SJSA1 (cell line): ENCODE measurements at places on chromosomes 7 and 10. TPM values are rescaled to one million over a fixed set of nuclear protein-coding genes. Genes with fewer than 3 reads are reported as not detected.

The STAMBPL1 gene
- 12.9 and 17.1 TPM in 2 replicates for total RNA-seq

The PRPS1L1 gene
- total RNA-seq, result not detected in 2 replicates

The MCM10 gene
- total RNA-seq, result 37.5 and 39.3 TPM in 2 replicates

The HGF gene
- total RNA-seq, result 0.08 TPM in 1 of 2 replicates, not detected in the other

The SRRM3 gene
- total RNA-seq, result 0.24 TPM in 1 of 2 replicates, not detected in the other

The TMEM236 gene
- 0.08 TPM in 1 of 2 replicates, not detected in the other for total RNA-seq

The FEZF1 gene
- not detected in 2 replicates for total RNA-seq

The CCL24 gene
- 0.45 TPM in 1 of 2 replicates, not detected in the other for total RNA-seq

- H3K27ac ChIP-seq, result no peak overlapping the region
- no peaks in the 10 kb centered on the region for H3K36me3 ChIP-seq
- no peak for DNase-seq
These were observed 166.7 kb downstream of the SEPTIN7 start for GRCh38 chr7:35967366-35968139.

GRCh38 chr10:18145652-18146051, 5.4 kb downstream of the CACNB2 start:
- peaks cover 31% of the 10 kb centered on the region for H3K27me3 ChIP-seq
- H3K4me1 ChIP-seq, result peaks cover 2% of the 10 kb centered on the region
- DNase-seq, result no peak
- no peak overlapping the region for H3K27ac ChIP-seq

DNA sequence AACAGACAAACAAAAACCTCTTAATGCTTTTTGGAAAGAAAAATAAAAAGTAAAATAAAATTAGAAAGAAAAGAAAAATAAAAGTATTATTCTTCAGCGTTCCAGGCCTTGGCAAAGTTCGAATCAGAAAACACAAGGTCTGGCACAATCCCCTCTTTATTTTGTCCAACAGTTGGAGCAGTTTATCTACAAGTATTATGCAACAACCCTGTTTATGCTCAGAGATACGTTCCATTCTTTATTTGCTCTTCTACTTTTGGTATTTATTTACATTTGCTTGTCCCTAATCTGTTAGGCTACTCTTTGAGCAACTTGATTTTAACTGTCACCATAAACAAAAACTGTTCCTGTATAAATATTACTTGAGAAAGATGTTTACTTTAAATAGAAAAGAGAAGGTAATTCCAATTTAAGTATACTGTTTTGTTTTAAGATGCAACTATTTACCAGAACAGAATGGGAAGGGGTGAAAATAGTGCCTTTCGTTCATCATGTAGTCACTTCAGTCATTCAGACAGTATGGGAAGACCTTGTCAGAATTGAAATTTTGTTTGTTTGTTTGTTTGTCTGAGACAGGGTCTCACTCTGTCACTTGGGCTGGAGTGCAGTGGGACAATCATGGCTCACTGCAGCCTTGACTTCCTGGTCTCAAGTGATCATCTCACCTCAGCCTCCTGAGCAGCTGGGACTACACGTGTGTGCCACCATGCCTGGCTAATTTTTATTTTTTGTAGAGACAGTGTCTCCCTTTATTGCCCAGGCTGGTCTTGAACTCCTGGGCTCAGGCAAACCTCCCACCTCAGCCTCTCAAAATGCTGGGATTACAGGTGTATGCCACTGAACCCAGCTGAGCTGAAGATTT, 5.7 kb downstream of the PDK4 start:
- peaks cover 4% of the 10 kb centered on the region; the same call in 1 of the 2 replicates for H3K27me3 ChIP-seq
- no peak overlapping the region for H3K4me3 ChIP-seq
- H3K36me3 ChIP-seq, result no peaks in the 10 kb centered on the region
- H3K4me1 ChIP-seq, result no peaks in the 10 kb centered on the region; the same call in 1 of the 2 replicates
- DNase-seq, result no peak

GRCh38 chr7:111765751-111766643, 203.7 kb upstream of the IMMP2L start:
- no peaks in the 10 kb centered on the region for H3K4me1 ChIP-seq
- H3K27me3 ChIP-seq, result no peaks in the 10 kb centered on the region

DNA sequence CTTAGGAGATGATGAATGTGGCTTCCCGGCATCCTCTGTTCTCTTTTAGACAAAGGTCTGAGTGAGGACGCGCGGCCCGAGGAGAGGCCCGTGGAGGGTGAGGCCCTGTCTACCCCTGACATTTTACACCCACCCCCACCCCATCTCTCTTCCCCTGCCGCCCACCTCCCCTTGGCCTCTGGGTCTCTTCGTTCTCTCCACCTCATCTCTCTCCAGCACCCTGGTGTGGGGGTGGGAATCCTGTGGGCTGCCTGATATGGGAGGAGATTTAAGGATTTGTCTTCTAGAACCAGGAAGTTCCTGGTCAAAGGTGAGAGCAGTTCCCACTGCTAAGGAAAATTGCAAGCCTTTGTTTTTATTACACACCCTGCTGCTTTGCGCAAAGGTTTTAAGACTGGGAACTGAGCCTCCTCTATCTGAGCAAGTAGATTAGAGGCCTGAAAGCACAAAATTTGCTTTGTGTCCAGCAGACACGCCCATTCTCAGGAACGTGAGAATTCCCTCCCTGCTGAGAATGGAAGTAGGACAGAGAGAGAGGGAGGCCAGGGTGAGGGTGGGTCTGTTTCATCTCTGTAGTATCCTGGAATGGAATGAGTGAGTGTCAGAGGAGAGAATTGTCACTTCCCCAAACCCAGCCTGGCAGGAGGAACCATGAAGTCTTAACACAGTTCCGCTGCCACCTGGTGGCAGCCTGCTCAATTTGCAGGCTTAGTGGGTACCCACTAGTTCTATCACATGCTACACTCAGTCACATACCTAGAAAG, 91.2 kb downstream of the GTF2IRD1 start:
- H3K4me3 ChIP-seq, result no peak overlapping the region
- no peak overlapping the region for H3K27ac ChIP-seq
- no peak for DNase-seq
- H3K27me3 ChIP-seq, result no peaks in the 10 kb centered on the region
- no peaks in the 10 kb centered on the region for H3K4me1 ChIP-seq

- peaks cover 12% of the 10 kb centered on the region for H3K4me1 ChIP-seq
- DNase-seq, result no peak
- H3K27ac ChIP-seq, result no peak overlapping the region
- H3K27me3 ChIP-seq, result no peaks in the 10 kb centered on the region
- peaks cover 4% of the 10 kb centered on the region; the same call in 1 of the 2 replicates for H3K36me3 ChIP-seq
These were observed 12.7 kb downstream of the LOXL4 start for GRCh38 chr10:98255146-98255877.

- H3K4me1 ChIP-seq, result no peaks in the 10 kb centered on the region
- no peak for DNase-seq
- no peak overlapping the region for H3K27ac ChIP-seq
These were observed 64.7 kb downstream of the MKX start for GRCh38 chr10:27680691-27681605.

DNA sequence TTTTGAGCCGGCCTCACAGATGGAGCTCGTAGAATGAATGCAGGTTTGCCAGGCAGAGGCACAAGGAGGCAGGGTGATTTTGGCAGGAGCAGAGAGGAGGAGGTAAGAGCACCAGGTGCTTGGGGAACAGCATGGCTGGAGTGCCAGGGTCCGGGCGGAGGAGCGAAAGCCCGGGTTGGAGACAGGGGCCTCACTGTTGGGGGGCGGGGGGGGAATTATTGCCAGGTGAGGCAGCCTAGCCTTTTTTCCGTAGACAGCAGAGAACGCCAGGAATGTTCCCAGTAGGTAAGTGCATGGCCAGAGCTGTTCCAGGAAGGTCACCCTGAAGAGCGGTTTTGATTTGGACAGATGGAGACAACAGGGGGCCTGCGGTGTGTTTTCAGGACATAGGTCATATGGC, 9.5 kb downstream of the SRRM3 start:
- no peak overlapping the region for H3K27ac ChIP-seq
- no peak overlapping the region for H3K4me3 ChIP-seq
- DNase-seq, result no peak
- 0 out of 2 replicates have a peak, but pooled peaks cover 14% of the 10 kb centered on the region for H3K27me3 ChIP-seq

- H3K36me3 ChIP-seq, result no peaks in the 10 kb centered on the region
- no peak overlapping the region for H3K4me3 ChIP-seq
- H3K27me3 ChIP-seq, result no peaks in the 10 kb centered on the region
- H3K27ac ChIP-seq, result no peak overlapping the region
- no peak for DNase-seq
These were observed 33.5 kb downstream of the LYZL2 start for GRCh38 chr10:30596013-30596412.

DNA sequence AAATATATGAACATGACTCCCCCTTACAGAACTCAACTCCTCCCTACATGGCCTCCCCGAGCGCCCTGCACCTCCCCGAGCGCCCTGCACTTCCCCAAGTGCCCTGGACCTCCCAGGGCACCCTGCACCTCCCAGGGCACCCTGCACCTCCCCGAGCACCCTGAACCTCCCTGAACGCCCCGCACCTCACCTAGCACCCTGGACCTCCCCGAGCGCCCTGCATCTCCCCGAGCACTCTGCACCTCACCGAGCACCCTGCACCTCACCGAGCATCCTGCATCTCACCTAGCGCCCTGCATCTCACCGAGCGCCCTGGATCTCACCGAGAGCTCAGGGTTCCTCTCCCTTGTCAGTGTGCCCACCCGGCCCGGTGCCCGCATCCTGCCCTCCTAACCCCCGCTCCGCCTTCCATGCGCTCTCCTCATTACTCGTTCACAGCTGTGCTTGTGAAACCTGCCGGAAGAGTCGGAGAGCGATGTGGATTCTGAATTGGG, 134.3 kb downstream of the ACTR3B start:
- DNase-seq, result no peak
- no peak overlapping the region for H3K4me3 ChIP-seq
- no peak overlapping the region for H3K27ac ChIP-seq
- H3K27me3 ChIP-seq, result no peaks in the 10 kb centered on the region

DNA sequence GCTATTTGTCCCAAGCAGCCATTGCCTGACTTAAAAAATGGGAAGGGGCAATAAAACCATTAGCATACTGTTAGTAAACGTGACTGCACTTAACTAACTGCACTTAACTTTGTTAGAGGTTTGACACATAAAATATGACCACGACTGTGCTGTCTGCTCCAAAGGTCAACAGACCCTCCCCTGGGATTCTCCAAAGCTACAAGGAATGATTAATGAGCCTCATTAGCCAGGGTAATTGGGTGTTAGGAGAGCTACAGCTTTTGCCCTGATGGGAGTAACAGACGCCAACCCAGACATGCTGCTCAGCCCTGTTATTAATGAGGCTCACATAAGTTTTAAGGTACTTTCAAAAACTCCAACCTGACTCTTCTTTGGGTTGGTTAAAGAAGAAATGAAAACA, 129.4 kb upstream of the PLPP4 start:
- no peak for DNase-seq
- no peaks in the 10 kb centered on the region for H3K4me1 ChIP-seq
- no peaks in the 10 kb centered on the region for H3K36me3 ChIP-seq
- peaks cover 10% of the 10 kb centered on the region; the same call in 1 of the 2 replicates for H3K27me3 ChIP-seq
- H3K27ac ChIP-seq, result no peak overlapping the region
- H3K4me3 ChIP-seq, result no peak overlapping the region

GRCh38 chr7:96792115-96792514, 82.5 kb upstream of the SEM1 start:
- no peaks in the 10 kb centered on the region for H3K4me1 ChIP-seq
- H3K27me3 ChIP-seq, result no peaks in the 10 kb centered on the region
- H3K4me3 ChIP-seq, result no peak overlapping the region
- H3K27ac ChIP-seq, result no peak overlapping the region

- no peak overlapping the region for H3K27ac ChIP-seq
- no peak for DNase-seq
- no peaks in the 10 kb centered on the region for H3K27me3 ChIP-seq
- no peaks in the 10 kb centered on the region for H3K36me3 ChIP-seq
- no peaks in the 10 kb centered on the region for H3K4me1 ChIP-seq
- no peak overlapping the region for H3K4me3 ChIP-seq
These were observed 324.4 kb upstream of the ZNF32 start for GRCh38 chr10:43972976-43973647.

- no peak overlapping the region for H3K4me3 ChIP-seq
- DNase-seq, result no peak
- H3K27me3 ChIP-seq, result no peaks in the 10 kb centered on the region
- H3K36me3 ChIP-seq, result no peaks in the 10 kb centered on the region
These were observed 26.5 kb downstream of the ANKRD7 start for GRCh38 chr7:118250860-118251494.

- peaks cover 38% of the 10 kb centered on the region for H3K27me3 ChIP-seq
- H3K36me3 ChIP-seq, result no peaks in the 10 kb centered on the region
- DNase-seq, result no peak
- H3K4me1 ChIP-seq, result peaks cover 4% of the 10 kb centered on the region
- H3K4me3 ChIP-seq, result peak overlapping the region; percentile 21
These were observed 544 bp downstream of the TSPAN33 start for GRCh38 chr7:129144834-129145668.

- DNase-seq, result no peak
- no peaks in the 10 kb centered on the region for H3K4me1 ChIP-seq
- no peak overlapping the region for H3K4me3 ChIP-seq
These were observed 315.1 kb downstream of the BBS9 start for GRCh38 chr7:33444511-33444910.

DNA sequence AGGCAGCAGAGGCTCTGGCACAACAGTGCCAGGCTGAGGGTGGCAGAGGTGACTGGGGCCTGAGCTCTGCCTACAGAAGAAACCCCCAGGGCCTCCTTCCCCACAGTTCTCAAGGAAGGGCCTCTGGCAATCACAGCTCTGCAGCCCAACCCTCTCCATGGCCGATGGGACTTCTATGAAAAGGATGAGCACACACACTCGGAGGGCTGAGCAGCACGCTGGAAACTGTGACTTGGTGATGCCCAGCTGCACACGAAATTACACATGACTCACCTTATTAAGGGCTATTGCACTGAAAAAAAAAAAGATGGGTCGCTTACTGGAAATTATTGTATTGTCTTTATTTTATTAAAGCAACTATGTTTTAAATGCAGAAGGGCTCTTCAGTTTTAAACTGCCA, 42.9 kb upstream of the LRRC18 start:
- no peak overlapping the region for H3K27ac ChIP-seq
- no peaks in the 10 kb centered on the region for H3K27me3 ChIP-seq
- H3K36me3 ChIP-seq, result no peaks in the 10 kb centered on the region
- DNase-seq, result no peak
- no peaks in the 10 kb centered on the region for H3K4me1 ChIP-seq
- H3K4me3 ChIP-seq, result no peak overlapping the region

DNA sequence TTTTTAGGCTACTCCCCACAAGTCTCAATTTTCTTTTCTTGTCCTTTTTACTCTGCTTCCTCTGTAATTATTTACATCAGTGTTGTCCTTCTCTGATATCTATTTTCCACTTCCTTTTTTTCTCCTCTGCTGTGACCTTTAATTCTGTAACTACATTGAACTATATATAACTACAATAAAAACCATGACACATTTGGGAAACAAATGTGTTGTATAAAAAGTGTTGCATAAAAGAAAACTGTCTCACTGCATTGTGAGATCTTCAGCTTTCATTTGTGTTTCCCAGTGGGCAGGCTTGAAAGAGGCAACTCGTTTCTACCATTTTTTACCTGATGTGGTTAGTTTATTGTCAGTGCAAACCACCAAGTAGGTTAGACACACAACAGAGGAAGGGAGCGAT, 483.9 kb upstream of the NRP1 start:
- no peaks in the 10 kb centered on the region for H3K27me3 ChIP-seq
- DNase-seq, result no peak
- H3K36me3 ChIP-seq, result no peaks in the 10 kb centered on the region
- H3K4me3 ChIP-seq, result no peak overlapping the region
- no peak overlapping the region for H3K27ac ChIP-seq

DNA sequence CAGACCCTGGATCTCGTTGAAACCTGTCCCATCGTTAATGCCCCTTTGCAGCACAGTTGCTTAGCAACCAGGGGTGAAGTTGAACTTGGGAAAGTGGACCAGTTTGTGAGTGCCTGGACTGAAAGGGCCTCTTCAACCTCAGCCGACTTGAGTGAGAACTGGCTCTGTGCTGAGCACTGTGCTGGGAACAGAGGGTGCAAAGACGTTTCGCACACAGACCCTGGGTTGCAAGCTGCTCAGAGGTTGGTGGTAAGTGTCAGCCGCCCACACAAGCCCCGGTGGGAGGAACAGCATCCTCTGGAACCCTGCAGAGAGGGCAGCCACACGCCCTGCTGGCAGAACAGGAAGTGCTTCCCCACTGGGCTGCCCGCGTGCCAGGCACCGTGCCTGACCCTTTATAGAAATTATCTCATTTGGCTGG, 89.2 kb downstream of the CARD11 start:
- H3K27ac ChIP-seq, result no peak overlapping the region
- H3K4me3 ChIP-seq, result no peak overlapping the region
- H3K4me1 ChIP-seq, result peaks cover 11% of the 10 kb centered on the region
